ENCODE measurements at places on chromosomes 16 and 17.

- DNase-seq, result no peak
Measured at GRCh38 chr17:8463099-8463498, 27.4 kb downstream of the NDEL1 start.

DNA sequence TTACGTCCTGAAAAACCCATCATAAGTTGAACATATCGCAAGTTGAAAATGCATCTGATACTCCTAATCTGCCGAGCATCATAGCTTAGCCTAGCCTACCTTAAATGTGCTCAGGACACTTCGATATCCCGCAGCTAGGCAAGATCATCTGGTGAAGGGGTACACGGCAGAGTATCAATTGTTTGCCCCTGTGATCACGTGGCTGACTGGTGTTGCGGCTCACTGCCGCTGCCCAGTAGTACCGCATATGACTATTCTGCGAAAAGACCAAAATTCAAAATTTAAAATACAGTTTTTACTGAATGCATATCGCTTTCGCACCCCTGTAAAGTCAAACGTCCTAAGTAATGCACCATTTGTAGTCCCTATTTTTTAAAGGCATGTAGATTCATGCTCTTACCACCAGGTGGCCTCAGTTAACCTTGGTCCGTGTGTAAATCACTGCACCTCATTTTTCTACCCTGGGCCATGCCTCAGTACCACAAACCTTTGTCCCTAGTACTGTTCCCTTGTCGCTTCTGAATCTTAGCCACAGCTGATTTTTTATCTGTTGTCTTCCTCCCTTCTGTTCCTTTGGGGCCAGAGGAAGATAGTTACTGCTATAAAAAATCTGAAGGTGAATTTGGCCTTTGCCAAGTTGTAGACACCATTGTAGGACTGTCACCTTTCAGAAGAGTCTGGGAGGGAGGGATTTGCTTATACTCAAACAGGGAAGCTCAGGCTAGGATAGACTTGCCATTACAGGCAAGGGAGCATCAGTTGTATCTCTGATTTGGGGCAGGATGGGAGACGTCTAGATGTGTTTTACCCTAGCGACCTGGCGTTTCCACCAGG lies 34.4 kb downstream of the WWP2 start:
- DNase-seq, result peak; percentile 49

DNA sequence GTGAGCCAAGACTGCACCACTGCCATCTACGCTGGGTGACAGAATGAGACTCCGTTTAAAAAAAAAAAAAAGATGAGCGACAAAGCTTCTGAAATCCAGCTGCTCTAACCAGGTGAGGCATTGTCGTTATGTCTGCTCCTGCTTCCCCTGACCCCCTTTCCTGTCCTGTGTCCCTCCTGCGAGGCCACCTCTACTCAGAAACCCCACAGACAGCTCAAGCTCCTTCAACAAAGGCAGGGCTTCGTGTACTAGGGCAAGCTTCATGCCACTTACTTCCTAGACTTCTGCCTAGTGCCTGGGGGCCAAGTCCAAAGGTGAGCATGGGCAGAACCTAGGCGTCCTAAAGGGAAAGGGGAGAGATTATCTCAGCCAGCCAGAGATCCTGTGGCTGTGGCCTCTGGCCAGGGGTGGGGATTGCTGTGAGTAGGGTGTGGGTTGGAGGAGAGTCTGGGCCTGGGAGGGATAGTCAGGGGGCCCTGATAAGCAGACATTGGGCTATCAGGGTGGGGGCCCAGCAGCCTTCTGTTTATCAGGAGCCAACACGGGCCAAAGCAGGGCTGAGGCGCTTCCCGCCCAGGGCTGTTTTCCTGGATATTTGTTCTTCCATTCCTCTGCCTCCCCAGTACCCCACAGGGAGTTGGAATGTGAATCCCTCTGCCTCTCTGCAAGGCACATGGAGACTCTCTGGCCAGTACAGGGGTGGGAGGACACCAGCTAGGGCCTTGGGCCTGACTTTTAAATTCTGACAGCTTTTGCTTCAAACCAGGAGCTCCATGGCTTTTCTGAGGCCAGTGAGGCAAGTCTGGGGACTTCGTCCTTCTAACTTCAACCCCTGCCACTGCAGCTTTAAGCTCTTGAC lies 10.4 kb downstream of the ERAL1 start:
- peak; percentile 55 for DNase-seq

- DNase-seq, result no peak
Measured at GRCh38 chr17:57136355-57136754, 51.3 kb downstream of the AKAP1 start.

- DNase-seq, result no peak
Measured at GRCh38 chr17:67111327-67111726, 67.0 kb downstream of the CACNG1 start.

DNA sequence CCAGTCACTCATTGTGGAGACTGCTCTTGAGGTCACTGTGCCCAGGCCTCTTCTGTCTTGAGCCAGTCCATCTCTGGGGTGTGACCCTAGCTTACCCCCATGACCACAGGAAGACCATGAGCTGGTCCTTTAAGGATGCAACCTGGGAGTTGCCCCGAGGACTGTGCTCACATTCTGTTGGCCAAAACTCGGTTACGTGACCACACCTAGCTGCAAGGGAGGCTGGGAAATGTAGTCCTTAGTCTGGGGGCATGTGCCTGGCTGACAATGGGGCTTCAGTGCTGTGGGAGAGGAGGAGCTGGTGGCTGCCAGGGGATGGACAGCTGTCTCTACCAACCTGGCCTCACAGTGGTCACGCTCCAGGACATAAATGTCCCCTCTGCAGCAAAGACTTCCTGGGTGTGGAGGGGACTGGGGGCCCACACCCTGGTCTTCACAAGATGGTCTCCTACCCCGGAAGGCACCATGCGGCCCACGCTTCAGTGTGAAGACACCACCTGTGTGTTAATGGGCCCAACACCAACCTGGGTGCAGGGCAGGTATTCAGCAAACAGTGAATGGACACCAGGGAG lies 55.4 kb downstream of the JPH3 start:
- no peak for DNase-seq

Data from LoVo (cell line).